GM19239 (cell line): ENCODE measurements at places on chromosomes 4 and X.

- no peak for DNase-seq
Observed at GRCh38 chr4:81659051-81659450, 187.3 kb upstream of the RASGEF1B start.

- no peak for DNase-seq
Observed at GRCh38 chr4:74983253-74983635, 50.3 kb downstream of the PARM1 start.

DNA sequence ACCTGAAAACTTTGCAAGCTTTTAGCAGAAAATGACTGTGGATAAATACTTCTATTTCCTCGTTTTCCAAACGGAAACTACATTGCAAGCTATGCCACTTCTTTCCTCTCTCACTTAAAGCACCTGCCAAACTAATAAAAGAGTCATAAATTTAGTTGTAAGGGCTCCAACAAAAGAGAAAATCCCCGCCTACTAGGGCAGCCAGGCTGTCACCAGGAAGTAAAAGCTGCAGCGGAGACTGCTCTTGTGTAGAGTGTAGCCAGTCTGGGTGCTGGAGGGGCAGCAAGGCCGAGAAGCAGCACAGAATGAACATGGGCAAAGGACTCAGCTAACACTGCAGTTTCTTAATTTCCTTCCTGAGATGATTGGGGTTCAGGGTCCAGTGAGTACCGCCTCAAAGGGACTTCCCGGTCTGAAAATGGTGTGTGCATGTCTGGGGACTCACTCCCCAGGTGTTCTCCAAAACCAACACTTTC, 89.3 kb upstream of the MAML3 start:
- DNase-seq: peak; percentile 25

- DNase-seq: no peak
Observed at GRCh38 chr4:167088115-167088514, 146.2 kb downstream of the SPOCK3 start.

GRCh38 chr4:121860121-121860520, 10.2 kb downstream of the BBS7 start:
- no peak for DNase-seq

- DNase-seq: no peak
Observed at GRCh38 chr4:66568431-66568830, 898.1 kb upstream of the EPHA5 start.

DNA sequence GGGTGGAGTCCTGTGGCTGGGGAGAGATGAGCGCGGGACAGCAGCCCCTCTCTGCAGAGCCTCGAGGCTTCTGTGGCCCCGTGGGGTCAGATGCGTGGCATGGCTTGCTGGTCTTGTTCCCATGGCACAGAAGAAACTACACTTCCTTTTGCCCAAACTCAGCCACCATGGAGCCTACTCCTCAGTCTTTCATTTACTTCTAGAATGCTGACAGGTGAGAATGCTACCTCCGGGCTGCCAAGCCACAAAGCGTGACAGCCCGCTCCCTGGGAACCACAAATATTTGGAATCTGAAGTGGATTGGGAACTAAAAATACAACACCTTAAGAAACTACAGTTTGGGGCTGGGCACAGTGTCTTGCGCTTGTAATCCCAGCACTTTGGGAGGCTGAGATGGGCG, 98.0 kb downstream of the TRAPPC11 start:
- no peak for DNase-seq

DNA sequence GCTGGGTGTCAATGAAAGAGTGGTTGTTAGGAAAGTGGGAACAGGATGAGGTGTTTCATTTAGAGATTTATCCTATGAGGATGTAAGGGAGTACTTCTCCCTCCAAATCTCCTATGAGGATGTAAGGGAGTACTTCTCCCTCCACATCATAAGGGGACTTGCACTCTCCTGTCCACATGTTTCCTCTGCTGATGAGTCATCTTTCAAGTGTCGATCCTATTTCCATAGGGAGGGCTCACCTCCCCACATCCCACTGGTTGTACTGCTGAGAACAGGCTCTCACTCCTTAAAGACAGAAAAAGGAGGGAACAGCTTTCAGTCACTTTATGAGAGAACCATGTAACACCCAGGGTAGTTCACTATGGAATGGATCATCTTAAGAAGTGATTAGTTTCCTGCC, 65.0 kb downstream of the INPP4B start:
- DNase-seq: no peak

DNA sequence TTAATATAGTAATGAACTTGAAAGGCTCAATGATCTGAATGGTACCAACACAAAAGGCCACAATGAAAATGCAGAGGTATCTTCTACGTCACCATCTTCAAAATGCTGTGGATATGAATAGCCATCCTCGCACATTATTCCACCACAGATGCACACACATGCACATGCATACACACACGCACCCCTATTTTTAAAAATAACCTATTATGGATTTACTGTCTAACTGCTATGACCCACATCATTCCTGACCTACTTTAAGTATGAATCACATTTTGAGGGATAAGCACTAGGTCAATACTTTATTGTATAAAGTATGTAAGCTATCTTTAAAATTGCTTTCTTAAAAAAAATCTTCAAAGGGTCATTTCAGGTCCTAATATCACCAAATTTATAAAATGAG, 24.4 kb upstream of the CORIN start:
- no peak for DNase-seq

- DNase-seq: no peak
Observed at GRCh38 chrX:110293658-110294057, 24.2 kb downstream of the AMMECR1 start.

GRCh38 chr4:133081246-133081645, 67.8 kb upstream of the PCDH10 start:
- no peak for DNase-seq

DNA sequence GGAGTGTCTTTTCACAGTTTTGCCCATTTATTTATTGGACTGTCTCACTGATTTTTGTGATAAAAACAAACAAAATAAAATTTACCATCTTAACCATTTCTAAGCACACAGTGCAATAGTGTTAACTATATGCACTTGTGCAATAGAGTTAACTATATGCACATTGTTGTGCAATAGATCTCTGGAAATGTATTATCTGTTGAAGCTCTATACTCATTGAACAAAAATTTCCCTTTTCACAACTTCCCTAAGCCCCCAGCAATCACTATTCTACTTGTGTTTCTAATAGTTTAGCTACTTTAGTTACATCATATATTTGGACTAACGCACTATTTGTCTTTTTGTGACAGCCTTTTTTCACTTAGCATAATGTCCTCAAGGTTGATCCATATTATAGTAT, 59.7 kb upstream of the BEX4 start:
- no peak for DNase-seq

GRCh38 chrX:135384161-135384836, 37.4 kb upstream of the SMIM10L2A start:
- DNase-seq: no peak

DNA sequence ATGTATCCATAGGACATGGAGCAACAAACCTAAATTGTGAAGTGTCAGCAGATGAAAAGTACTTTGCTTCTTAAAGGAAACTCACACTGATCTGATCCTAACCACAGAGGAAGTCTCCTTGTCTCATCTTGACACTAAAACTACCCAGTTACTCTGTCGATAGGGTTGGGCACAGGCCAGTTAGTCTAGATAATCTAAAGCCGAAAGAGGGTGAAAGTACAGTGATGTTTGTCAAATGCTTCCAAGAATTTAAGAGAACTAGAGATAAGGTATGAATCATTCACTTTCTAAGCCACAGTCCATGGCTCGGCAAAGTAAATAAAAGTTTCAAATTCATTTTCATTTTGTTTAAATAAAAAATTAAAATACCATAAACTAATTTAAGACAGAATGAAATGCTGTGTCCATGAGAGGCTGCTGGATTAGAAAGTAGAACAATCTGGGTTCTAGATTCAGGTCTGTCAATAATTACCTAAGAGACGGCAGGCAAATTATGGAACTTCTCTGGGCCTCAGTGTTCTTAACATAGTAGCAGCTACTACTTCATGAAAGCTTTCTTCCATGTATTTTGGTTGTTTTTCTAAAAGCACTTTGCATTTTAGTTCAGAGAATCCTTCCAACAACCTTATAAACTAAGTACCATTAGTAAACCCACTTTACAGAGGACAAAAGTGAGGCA, 176.7 kb downstream of the LDB2 start:
- no peak for DNase-seq

- no peak for DNase-seq
Observed at GRCh38 chr4:106194801-106195200, 121.2 kb downstream of the TBCK start.

GRCh38 chr4:83234902-83235644, 49.5 kb downstream of the COQ2 start:
- no peak for DNase-seq

- no peak for DNase-seq
Observed at GRCh38 chr4:42265782-42266602, 113.5 kb upstream of the BEND4 start.

DNA sequence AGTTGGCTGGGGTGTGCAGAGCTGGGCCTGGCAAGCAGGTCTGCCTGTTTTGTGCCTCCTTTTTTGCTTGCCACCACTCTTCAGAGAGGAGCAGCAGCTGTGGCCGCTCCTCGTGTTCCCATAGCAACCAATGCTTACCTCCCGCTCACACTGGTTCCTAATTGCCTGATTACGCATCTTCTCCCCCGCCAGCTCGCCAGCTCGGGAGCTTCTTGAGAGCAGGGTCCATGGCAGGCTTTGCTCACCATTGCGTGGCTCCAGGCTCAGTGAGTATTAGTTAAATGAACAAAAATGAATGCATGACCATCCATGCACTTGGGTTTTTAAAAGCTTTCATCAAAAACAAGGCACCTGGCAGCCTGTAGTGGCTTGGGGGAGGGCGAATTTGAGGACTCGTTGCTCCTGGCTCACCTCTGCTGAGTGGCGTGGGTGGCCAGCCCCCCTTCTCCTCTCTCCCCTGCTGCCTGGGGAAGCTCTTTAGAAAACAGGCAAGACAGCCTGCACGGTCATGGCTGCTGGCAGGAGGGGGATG, 14.2 kb upstream of the PJA1 start:
- no peak for DNase-seq

DNA sequence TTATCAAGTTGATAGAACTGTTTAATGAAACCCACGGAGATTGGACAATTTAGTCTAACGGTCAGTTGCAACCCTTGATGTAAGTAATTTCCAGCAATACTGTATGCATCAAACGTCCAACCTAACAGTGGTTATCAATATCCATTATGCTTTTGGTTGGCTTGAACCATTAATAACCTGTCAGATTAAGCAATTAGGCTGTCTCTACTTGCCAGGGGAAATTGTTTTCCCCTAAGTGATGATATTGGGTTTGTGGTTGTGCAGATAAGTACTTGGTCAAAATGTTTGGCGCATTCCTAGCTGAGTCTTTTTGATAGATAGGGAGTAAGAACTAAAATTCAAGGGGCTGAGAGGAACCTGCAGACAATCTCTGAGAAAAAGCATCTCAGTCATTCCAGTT, 30.5 kb upstream of the ESX1 start:
- no peak for DNase-seq

DNA sequence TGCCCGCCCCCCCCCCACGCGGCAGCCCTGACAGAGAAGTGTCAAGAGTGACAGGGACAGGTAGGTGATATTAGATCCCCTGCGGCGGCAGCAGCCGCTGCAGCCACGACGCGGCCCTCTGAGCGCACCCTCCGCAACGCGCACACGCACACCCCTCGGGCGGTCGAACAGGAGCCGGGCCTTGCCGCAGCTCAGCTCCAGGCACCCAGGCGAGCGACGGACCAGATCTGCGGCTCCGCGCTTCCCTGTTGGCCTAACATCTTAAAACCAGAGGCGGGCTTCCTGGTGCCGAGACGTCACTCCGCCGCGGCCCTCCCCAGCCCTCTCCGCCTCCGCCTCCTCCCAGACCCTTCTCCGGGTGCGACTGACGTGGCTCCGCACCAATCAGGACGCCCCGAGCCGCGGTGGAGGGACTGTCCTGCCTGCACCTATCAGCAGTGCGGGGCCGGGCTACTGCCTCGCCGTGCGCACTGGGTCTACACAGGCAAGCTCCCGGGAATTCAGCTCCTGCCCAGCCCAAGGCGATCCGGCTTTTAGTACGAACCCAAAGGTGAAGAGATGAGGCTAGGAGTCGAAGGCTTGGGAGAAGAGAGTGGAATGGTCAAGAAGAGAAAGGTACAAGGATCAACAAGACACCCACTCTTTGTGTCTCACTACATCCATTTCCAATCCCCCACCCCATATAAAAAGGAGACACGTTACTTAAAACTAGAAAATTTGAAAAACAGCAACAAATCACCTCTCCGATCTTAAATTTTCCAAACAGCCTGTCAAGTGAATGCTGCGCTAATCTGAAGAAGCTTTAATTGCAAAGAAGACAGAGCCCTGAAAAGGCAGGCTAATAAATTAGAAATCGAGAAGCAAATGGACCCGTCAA, at the start of gene PITX2:
TSS of gene PITX2 (minus strand) at position 237 of the 877 bp plus-strand sequence. CDS start 617 bp downstream, outside the sequence.
- peak; percentile 70 for DNase-seq

DNA sequence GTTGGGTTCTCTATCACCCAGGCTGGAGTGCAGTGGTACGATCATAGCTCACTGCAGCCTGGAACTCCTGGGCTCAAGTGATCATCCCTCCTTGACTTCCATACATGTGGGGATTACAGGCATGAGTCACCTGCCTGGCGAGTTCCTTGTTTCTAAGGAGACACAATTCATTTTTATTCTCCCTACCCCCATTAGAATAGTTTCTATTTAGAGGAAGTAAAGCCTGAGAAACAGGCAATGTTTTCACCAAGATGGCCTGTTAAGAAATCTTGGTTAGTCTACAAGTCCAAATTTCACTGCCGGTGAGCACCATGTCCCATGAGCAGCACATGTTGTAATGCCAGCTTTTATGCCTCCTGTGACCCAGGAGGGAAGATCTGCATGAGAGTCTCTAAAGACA, 5.7 kb downstream of the CYBB start:
- DNase-seq: no peak

GRCh38 chr4:151717314-151717713, 43.5 kb downstream of the GATB start:
- DNase-seq: no peak

- no peak for DNase-seq
Observed at GRCh38 chrX:85993539-85994197, 53.7 kb downstream of the CHM start.

DNA sequence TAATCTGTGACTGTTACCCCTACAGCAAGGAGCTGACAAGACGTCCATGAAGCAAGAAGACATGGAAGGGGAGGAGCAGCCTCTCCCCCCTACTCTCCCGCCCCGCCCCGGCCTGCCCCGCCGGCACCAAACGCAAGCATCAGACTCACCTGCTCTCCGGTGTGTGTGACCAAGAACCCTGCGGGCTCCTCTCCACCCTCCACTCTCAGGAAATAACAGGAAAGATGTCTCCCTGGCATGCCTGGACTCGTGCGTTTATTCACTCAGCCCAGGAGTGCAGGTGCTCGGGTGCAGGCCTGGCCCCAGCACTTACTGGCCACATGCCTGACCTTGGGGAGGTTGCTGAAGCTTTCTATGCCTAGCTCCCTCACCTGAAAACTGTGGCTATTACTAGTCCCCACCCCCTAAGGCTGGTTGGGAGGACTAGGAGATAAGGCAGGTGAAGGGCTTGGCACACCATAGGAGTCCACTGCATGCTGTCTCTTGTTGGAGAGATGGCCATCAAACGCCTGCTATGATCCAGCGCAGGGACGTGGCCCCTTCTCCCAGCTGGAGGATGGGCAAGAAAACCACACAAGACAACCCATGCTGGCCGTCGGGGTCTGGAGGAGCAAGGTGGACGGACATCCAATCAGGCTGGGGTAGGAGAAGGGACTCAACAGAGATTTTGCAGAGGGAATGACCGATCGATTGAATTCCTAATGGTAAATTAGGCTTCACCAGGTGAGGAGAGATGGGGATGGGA, 34.9 kb upstream of the CLDN24 start:
- no peak for DNase-seq
